T-helper 22 cell (primary cell): ENCODE measurements at places on chromosomes 7 and 10.

GRCh38 chr7:1889556-1890181 is 219.6 kb downstream of the ELFN1 start:
- no peak for DNase-seq

DNA sequence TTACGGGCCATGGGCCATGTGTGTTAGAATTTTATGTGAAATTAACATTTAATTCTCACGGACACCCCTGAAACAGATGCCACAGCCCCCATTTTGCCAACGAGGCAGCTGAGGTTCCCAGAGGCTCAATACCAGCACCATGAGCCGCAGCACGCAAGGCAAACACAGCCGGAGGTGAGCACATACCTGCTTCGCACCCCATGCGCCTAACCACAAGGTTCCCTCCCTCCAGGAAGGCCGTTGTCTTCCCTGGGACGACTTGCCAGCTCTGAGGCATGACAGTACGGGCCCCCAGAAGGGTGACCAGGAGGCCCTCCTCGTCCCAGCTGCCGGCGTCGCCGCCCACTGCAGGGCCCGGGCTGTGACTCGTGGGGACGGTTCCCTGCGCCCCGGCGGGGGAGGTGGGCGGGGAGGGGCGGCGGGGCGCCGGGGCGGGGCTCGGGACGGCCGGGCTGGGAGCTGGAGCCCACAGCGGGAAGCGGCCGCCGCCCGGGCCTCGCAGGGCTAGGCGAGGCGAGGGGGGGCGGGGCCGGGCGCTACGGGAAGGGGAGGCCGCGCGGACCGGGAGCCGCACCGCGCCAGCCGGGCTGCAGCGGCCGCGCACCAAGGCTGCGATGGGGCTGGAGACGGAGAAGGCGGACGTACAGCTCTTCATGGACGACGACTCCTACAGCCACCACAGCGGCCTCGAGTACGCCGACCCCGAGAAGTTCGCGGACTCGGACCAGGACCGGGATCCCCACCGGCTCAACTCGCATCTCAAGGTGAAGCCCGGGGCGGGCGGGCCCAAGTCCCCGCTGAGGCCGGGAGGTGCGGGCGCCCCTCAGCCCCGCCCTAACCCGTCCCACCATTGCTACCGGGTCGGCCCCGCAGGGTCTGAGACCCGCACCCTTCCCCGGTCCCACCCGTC is at the start of gene CAV2:
Gene CAV2 (plus strand): TSS at position 571 of the 910 bp plus-strand sequence. CDS start 44 bp downstream, at position 615.
- DNase-seq: no peak

- DNase-seq: no peak
These were observed 54.3 kb upstream of the WAC start for GRCh38 chr10:28478646-28479045.

GRCh38 chr10:6053816-6054631 is 8.1 kb downstream of the IL2RA start:
- DNase-seq: no peak

DNA sequence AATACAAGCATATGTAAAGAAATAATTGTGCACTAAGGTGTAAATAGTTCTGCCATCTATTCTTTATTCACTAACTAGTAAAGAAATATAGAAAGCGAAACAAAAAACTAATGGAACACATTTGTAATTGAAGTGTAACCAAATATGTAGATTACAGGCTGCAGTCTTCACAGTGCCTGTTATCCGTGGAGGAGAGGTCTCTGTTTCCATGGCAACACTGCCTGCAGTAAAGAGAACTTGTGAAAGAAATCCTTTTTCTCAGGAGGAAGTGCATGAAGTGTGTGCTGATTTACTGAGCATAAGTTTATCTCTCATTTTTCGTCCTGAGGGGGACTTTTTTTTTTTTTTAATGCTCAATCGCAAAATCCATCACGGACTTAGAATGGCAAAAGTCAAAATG is 102.5 kb downstream of the APBB1IP start:
- no peak for DNase-seq

- DNase-seq: no peak
These were observed 2.7 kb downstream of the FOXP2 start for GRCh38 chr7:114417290-114417689.

DNA sequence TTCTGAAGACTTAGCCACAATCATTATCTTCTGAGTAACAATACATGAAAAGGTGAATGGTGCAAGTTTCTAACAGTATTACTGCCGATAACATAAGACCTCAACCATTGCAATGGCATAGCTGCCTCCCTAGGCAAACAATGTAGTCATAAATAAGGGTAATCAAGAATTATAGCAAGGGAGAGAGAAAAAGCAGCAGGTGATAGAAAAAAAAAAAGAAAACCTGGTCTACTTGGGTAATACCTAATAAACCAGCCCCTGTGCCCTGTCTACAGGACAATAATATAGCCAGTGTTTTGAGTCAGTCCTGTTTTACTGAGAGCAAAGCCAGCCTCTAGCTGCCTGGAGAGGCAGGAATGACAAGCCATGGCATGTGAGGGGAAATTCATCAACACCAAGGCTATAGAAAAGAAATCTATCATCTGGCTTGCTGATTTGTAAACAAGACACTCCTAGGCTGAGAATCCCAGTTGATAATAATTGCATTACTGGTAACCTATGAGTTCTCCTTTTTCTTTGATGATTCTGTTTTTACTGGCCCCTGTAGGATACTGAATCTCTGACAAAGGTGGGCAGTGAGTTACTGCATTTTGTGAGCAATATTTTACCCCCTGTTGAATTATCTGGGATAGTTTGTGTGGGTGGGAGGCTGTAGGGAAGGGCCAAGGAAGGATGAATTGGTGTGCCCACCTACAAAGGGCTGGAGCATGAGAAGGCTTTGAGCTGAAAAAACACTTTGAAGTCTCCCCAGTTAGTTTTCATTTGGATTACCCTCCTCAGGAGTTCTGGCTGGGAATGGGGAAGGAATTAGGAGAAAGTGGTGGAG is 1.7 kb upstream of the WEE2 start:
- DNase-seq: no peak

- DNase-seq: no peak
These were observed 132.0 kb downstream of the LCOR start for GRCh38 chr10:96964131-96964530.

- no peak for DNase-seq
These were observed 134.7 kb upstream of the RHOBTB1 start for GRCh38 chr10:61078542-61079275.

DNA sequence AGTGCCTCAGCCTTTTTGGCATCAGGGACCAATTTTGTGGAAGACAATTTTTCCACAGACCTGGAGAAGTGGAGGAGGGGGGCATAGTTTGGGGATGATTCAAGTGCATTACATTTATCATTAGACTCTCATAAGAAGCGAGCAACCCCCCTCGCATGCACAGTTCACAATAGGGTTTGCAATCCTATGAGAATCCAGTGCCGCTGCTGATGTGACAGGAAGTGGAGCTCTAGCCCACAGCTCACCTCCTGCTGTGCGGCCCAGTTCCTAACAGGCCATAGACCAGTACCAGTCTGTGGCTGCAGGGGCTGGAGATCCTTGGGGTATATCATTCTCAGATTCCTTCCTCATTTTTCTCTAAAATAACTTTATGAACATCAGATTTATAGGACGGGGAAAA is 50.8 kb downstream of the ATAD1 start:
- no peak for DNase-seq

- peak; percentile 45 for DNase-seq
These were observed 49.6 kb upstream of the SMNDC1 start for GRCh38 chr10:110354322-110354766.

- DNase-seq: no peak
These were observed 36.0 kb downstream of the R3HCC1L start for GRCh38 chr10:98170249-98171117.

DNA sequence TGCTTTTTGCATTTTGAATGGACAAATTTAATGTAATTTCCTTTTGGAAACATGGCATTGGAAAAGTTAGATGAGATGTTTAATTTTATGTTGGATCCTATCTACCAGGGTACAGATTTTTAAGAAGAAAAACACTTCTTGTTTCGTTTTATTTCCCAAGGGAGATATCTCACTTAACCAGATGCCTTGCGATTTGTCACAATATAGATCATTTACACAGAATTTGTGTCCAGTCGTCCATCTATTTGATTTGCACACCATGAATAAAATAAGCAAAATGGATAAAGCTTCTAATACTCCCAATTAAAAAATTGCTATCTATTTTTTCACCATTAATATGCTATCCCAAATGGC is 25.7 kb downstream of the HDAC9 start:
- no peak for DNase-seq

- DNase-seq: no peak
These were observed 47.2 kb downstream of the OSBPL3 start for GRCh38 chr7:24932815-24933214.

- DNase-seq: no peak
These were observed 7.6 kb upstream of the TMEM236 start for GRCh38 chr10:17744341-17744861.

DNA sequence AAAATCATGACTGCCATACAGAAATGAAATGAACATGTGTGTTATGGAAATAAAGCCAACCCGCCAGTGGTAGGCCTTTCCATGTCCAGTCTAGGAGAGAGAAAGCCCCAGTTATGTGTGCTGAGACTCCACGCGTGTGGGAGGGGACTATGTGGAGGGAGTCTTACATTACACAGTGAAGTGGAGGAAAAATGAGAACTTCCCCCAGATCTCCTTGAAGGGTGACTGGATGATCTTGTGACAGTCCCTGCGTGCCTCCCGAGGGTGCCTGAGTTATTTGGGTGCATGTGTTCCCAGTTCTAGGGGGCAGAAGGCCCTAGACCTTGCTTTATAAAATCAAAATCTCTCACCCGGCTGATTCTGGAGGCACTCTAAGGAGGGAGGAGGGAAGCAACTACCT is 24.2 kb downstream of the UPP1 start:
- no peak for DNase-seq

DNA sequence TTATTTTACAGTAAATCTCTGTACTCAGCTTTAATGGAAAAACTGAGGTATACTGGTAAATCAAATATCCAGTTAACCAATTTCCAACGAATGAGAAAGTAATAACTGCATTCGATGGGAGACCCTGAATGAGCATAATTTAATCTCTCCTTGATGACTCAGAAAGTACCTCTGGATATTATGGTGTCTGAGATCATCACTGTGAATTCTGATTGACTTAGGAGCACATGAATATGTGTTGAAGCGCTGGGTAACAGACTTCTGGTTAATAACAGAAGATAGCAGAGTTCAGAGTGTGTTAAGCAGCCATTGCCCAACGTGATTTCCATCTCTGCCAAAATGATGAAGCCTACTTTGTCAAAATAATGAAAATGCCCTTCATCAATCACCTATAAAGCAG is 116.6 kb downstream of the NRP1 start:
- DNase-seq: no peak

GRCh38 chr10:112295853-112296830 is 12.9 kb downstream of the TECTB start:
- DNase-seq: no peak

DNA sequence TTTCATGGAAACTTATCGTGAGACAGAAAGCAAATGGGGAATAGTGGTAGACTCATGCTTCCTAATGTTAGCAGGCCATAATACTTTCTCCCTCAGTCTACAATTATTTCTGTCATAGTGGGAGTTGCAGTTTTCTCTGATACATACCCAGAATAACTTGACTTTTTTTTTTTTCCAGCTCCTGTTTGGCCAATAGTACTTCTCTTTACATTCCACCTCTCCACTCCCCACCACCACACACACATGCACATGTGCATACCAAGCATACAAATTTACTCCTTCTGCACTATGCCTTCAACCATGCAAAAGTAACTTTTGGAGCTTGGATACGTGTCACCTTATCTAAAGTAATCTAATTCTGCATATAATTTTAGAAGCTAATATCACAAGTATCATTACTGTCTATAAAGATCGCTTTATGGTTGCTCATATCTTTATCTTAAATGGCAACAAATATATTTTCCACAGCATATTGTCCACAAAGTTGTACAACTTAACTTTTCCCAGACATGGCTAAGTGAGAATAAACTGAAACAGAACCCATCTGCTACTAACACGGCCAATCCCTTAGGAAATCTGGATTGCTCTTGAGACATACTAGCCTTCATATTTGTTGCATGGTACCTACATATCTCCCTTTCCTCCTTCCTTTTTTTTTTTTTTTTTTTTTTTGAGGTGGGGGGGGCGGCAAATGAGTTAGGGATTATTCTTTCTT is 49.0 kb downstream of the TES start:
- no peak for DNase-seq

GRCh38 chr7:139232904-139233303 is 1.9 kb downstream of the UBN2 start:
- no peak for DNase-seq

DNA sequence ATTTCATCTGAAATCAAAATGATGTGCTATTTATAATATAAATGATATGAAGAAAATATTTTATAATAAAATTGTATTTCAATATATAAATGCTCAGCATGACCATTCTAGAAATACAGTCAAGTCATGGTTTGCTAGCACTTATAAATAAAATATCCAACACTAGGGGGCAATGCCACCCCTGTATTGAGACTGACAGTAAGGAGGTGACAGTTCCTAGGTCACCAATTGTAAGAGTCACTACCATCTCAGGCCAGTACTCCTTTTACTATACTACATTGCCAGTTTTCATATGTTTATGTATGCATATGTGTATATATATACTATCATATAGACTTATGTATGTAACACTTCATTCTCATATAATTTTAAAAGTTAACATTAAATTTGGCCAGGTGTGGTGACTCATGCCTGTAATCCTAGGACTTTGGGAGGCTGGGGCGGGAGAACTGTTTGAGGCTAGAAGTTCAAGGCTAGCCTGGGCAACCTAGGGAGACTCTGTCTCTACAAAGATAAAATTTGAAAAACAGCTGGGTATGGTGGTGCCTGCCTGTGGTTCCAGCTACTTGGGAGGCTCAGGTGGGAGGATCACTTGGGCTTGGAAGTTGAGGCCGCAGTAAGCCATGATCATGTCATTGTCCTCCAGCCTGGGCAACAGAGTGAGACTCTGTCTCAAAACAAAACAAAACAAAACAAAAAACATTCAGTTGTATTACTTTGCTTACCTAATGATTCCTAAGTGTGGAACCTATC is 2.4 kb upstream of the CNOT4 start:
- DNase-seq: no peak

DNA sequence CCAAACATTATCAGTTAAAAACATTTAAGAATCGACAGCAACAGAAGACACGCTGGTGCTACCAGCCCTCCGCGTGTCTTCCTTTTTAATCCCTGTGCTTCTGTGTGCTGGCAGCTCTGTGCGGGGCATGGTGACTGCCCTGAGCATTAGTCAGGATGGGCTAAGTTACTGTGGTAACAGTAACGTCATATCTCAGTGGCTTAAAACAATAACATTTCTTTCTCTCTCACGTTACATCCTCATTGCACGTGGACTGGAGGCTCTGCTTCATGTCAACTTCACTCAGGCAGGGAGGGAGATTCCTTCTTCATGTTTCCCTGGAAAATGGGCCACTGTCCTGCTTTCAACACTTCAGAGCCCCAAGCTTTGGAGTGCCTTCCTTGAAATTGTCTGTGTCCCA is 378.5 kb downstream of the CCSER2 start:
- no peak for DNase-seq

DNA sequence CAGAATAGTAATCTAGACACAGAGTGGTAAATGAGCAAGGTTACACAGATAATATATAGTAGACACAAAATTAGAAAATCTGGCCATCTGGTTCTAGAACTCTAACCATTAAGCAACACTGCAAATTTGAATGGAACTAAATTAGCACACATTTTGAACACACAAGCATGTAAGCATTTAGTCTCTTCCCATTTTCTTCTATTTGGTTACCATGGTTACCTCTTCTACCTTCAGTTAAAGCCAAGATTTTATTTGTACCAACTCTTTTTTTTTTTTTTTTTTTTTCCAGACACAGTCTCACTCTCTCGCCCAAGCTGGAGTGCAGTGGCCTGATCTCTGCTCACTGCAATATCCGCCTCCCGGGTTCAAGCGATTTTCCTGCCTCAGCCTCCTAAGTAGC is 790.5 kb downstream of the MAGI2 start:
- no peak for DNase-seq
